Activated CD4-positive, alpha-beta T cell treated with anti-CD3 and anti-CD28 coated beads, Interleukin-2, amount 50 U/mL, for 24 hours (primary cell): ENCODE measurements at places on chromosomes 5 and 9.

- no peak for DNase-seq
Measured at GRCh38 chr5:176952531-176953193, 53.5 kb upstream of the HK3 start.

GRCh38 chr9:130663258-130663976, 977 bp upstream of the PRDM12 start:
- no peak for DNase-seq

GRCh38 chr5:78811121-78811817, 162.7 kb upstream of the LHFPL2 start:
- DNase-seq = no peak

DNA sequence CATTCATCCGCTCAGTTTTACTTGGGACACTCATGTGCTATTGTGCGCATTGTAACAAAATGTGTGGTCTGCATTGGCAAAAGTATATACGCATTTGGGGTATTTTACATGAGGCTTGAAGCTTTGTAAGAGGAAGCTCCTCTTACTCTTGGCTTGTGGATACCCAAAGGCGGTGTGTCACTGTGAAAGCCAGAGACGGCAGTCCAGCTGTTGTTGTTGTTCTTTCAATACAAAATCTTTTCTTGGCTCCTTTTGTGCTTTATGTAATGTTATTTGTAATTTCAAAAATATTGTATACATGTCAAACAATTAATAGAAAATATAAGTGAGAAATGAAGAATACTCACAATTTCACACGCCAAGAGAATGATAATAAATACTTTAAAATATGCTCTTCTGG, 128.3 kb upstream of the MOCS2 start:
- DNase-seq = no peak

- DNase-seq = no peak
Measured at GRCh38 chr9:114395768-114396167, 8.0 kb upstream of the AKNA start.

- DNase-seq = no peak
Measured at GRCh38 chr9:20016611-20017010, 227.8 kb upstream of the SLC24A2 start.

GRCh38 chr9:89154651-89155336, 23.8 kb downstream of the SHC3 start:
- DNase-seq = peak; percentile 31

DNA sequence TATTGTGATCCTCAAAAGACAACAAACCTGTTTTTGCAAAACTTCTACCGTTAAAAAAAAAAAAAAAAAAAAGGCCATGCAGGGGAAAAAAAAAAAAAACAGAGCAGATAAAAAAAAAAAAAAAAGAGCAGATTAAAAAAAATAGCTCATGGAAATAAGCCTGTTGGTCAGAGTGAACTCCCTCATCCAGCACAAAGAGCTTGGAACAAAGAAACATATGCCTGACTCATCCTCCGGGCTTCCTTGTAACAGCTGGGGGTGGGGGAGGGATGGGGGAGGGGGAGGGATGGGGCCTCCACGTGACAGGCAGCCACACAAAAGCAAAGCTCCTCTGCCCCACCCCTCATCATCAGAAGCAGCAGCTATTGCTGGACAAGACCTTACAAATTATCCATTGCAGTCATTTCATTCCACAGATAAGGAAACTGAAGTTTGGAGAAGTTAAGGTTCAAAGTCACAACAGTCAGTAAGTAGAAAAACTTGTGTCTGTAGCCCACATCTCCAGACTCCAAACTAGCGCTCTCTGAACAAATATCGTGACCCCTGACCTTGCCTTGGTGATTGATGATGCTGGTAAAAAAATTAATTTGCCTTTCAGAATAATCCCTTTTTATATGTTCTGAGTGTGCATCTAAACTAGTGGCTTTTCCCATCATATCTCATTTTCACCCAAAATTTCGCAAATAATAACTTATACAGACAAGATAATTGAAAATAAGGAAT, 38.9 kb downstream of the SLC35D2 start:
- DNase-seq = no peak

GRCh38 chr5:133121611-133122150, 69.9 kb downstream of the HSPA4 start:
- no peak for DNase-seq

- no peak for DNase-seq
Measured at GRCh38 chr9:16221366-16221765, 649.1 kb downstream of the BNC2 start.
